ENCODE measurements at places on chromosomes 3 and 15. TPM values are rescaled to one million over a fixed set of nuclear protein-coding genes. Genes with fewer than 3 reads are reported as not detected.
A peak's percentile ranks its signal among the peaks of the same experiment; 100 is the strongest.

- H3K36me3 ChIP-seq: no peaks in the 10 kb centered on the region
- H3K4me3 ChIP-seq: no peak overlapping the region
- H3K27ac ChIP-seq: no peak overlapping the region
- H3K4me1 ChIP-seq: peaks cover 11% of the 10 kb centered on the region
Measured at GRCh38 chr3:127760791-127761440, 61.4 kb downstream of the MGLL start.

- no peak overlapping the region for H3K27ac ChIP-seq
- DNase-seq: no peak
- H3K4me3 ChIP-seq: no peak overlapping the region
- H3K4me1 ChIP-seq: no peaks in the 10 kb centered on the region
Measured at GRCh38 chr3:81931265-81932251, 170.1 kb upstream of the GBE1 start.

DNA sequence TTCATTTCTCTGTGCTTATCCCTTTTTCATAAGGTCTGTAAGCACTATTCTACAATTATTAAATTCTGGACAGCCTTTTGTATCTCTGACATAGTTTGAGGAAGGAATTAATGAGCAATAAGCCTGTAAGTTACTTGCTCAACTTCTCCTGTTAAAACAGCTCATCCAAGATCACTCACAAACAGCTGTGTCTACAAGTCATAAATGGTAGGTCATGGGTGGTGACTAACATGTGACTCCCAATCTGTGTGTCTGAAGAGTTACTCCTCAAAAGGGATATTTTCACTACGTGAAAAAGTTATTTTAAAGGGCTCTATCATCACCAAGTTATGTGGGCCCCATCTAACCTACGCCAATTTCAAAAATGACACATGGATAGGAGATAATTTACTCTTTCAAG is 145.2 kb upstream of the CBLB start:
- H3K27me3 ChIP-seq: no peaks in the 10 kb centered on the region
- no peak overlapping the region for H3K4me3 ChIP-seq
- DNase-seq: no peak
- H3K4me1 ChIP-seq: peaks cover 23% of the 10 kb centered on the region

DNA sequence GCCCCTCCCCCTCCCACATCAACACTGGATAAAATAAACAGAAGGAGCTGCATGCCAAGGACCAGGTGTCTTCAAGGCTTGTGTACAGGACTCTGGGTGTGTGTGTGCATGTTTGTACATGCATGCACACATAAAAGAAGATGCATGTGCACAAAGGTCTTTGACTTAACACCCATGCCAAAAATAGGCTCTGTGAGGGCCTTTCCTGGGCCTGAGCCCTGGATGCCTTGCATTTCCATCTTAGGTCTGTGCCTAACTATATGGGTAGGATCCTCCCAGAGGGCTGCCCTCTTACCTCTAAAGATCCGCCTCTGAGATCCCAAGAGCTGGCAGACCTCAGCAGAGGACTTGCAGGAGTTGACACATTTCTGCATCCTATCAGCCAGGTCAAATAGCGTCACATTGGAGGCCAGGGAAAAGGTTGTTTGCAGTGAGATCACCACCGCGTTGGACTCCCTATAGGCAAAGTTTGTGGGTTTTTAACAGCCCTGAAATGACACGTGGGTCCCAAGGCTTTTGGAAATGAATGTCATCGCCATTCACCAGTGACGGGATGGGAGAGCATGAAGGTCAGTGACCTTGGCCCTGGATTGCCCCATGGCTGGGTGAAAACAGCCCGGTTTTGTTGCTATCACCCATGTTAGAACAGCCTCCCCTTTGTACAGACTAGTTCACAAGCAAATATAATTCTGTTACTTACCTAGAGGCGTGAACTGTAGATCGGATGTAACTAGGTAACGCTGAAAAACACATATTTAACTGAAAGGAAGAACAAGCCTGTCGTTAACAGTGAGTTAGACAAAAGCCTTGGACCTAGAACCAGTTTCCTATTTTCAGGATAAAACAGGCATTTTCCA is 54.0 kb downstream of the HEG1 start:
- no peak for DNase-seq
- no peaks in the 10 kb centered on the region for H3K27me3 ChIP-seq
- H3K4me1 ChIP-seq: no peaks in the 10 kb centered on the region
- H3K36me3 ChIP-seq: peaks cover 63% of the 10 kb centered on the region
- H3K4me3 ChIP-seq: no peak overlapping the region

- DNase-seq: peak; percentile 39
- H3K4me3 ChIP-seq: no peak overlapping the region
- peaks cover 6% of the 10 kb centered on the region for H3K36me3 ChIP-seq
- H3K27ac ChIP-seq: no peak overlapping the region
Measured at GRCh38 chr15:85443593-85444087, 63.2 kb downstream of the AKAP13 start.

GRCh38 chr3:171543759-171544300 is 83.6 kb upstream of the TNIK start:
- no peak overlapping the region for H3K27ac ChIP-seq
- H3K4me1 ChIP-seq: peaks cover 4% of the 10 kb centered on the region
- no peak for DNase-seq
- no peak overlapping the region for H3K4me3 ChIP-seq
- no peaks in the 10 kb centered on the region for H3K36me3 ChIP-seq
- no peaks in the 10 kb centered on the region for H3K27me3 ChIP-seq

DNA sequence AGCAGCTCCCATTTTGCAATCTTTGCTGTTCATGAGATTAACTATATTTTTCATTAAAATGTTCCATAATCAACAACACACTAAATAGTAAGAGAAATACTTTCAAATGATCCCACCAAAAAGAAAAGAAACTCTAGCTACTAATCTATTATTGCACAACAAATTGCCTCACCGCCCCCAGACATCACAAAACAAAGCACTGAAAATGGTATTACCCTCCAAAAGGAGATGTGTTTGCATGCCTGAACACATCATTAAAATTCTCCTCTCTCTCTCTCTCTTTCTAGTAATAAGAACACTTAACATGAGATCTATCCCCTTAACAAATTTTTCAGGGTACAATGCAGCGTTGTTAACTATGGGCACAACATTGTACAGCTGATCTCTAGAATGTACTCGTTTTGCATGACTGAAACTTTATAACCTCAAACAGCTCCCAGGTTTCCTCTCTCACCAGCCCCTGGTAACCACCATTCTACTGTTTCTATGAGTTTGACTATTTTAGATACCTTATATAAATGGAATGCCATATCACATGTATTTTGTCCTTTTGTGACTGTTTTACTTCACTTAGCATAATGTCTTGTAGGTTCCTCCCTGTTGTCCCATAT is 33.1 kb downstream of the WNT5A start:
- no peaks in the 10 kb centered on the region for H3K36me3 ChIP-seq
- DNase-seq: no peak
- no peaks in the 10 kb centered on the region for H3K27me3 ChIP-seq
- no peaks in the 10 kb centered on the region for H3K4me1 ChIP-seq
- no peak overlapping the region for H3K4me3 ChIP-seq

DNA sequence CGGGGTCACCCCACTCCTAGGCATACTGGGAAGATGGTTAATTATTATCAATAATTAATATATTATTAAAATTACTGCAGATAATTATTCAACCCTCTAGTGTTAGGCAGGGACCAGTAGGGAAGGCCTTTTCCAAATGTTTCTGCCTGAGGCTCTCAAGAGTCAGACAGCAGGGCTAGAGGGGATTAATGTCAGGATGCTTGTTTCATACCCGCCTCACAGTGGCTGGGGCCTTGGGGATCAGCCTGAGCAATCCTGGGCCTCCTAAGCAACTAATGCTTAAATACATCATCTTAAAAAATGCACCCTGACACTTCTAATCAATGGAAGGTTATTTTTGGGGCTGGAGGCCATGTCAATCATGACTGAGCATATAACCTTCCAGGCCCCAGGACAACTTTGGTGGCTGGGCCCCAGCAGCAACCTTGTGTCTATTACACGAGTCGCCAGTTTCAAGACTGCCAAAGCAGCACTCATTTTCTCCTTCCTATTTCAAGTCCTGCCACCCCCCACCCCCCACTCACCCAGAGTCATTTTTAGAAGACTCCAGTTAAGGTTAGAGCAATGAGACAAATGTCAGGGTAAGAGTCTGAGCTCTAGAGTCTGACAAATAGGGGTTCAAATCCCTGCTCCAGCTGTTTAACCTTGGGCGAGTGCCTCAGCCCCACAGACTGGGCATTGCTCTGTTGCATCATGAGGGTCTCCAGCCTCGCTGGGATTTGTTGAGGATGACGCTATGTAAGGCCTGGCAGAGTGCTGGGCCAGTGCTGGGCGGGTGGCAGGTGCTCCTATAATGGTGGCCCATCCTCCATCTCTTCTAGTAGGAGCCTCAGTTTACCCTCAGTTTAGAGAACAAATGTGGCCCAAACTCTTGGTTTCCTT is 6.1 kb downstream of the AMOTL2 start:
- H3K27me3 ChIP-seq: peaks cover 26% of the 10 kb centered on the region
- H3K27ac ChIP-seq: no peak overlapping the region
- no peak overlapping the region for H3K4me3 ChIP-seq
- DNase-seq: no peak
- peaks cover 15% of the 10 kb centered on the region for H3K4me1 ChIP-seq

- H3K36me3 ChIP-seq: peaks cover 24% of the 10 kb centered on the region
- DNase-seq: peak; percentile 31
- peak overlapping the region; percentile 89 for H3K4me3 ChIP-seq
- peak overlapping the region; percentile 97 for H3K27ac ChIP-seq
- H3K27me3 ChIP-seq: peaks cover 4% of the 10 kb centered on the region
- H3K4me1 ChIP-seq: peaks cover 21% of the 10 kb centered on the region
Measured at GRCh38 chr3:157174290-157174648, 14.3 kb upstream of the CCNL1 start.

DNA sequence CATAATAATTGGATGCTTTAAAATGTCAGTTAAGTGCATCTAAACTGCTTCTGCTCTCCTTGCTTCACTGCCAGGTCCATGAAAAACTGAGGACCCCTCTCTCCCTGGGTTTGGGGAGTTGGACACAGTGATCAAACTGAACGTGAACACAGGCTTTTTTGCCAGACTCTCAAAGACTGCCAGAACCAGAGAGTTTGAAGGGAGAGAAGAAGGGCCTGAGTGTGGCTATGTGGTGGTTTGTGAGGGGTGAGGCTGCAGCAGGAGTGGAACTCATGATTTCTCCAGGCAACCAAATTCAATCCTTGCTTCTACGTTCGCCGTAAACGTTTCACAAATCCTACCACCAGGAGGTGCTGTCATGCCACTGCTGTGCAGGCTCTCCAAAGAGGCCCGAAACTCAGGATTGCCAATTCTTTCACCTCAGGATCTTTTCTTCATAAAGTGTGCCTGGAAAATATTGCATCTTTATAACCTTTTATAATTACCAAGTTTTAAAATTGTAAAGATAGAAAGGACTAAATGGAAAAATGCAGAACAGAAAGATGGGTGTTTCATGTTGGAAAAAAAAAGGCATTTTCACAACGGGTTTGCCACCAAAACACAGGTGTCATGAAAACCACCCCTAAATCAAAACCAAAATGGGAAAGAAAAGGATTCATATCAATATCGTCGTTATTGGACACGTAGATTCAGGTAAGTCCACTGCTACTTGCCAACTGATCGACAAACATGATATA is 19.7 kb downstream of the TM4SF4 start:
- peaks cover 28% of the 10 kb centered on the region for H3K27me3 ChIP-seq
- no peak overlapping the region for H3K27ac ChIP-seq
- H3K36me3 ChIP-seq: no peaks in the 10 kb centered on the region
- no peak overlapping the region for H3K4me3 ChIP-seq

BOC gene
- total RNA-seq: not detected

GATM gene
- 2.2 TPM for total RNA-seq

TRNT1 gene
- total RNA-seq: 29.5 TPM

ZNF502 gene
- total RNA-seq: 0.95 TPM

CD276 gene
- 0.88 TPM for total RNA-seq

PDZRN3 gene
- total RNA-seq: not detected

GOLGB1 gene
- total RNA-seq: 37.8 TPM

ABI3BP gene
- not detected for total RNA-seq
